ENCODE measurements at places on chromosomes 7 and 10. TPM values are rescaled to one million over a fixed set of nuclear protein-coding genes. Genes with fewer than 3 reads are reported as not detected.

DNA sequence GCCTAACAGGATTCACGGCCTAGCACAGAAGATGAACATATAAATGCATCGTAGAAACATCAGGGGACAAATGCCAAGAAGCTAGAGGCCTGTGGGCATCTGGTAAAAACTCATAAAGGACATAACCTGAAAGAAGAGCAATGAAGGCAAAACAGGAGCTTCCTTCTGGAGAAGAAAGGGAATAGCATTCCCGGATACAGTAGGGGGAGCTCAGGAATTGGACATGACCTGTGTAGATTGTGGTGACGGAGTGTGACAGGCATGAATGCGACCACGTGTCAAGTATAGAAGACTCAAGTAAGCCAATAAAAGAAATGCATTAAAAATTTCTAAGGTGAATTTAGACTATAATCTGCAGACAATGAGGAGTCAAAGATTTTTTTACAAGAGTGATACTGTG lies 270.1 kb downstream of the AGMO start:
- peaks cover 8% of the 10 kb centered on the region for H3K4me1 ChIP-seq
- H3K36me3 ChIP-seq: no peaks in the 10 kb centered on the region
- H3K4me3 ChIP-seq: no peak overlapping the region
- DNase-seq: no peak

- no peak for DNase-seq
- H3K27me3 ChIP-seq: no peaks in the 10 kb centered on the region
- H3K36me3 ChIP-seq: peaks cover 24% of the 10 kb centered on the region
- peaks cover 9% of the 10 kb centered on the region for H3K4me1 ChIP-seq
Observed at GRCh38 chr10:77833225-77833624, 93.3 kb downstream of the DLG5 start.

DNA sequence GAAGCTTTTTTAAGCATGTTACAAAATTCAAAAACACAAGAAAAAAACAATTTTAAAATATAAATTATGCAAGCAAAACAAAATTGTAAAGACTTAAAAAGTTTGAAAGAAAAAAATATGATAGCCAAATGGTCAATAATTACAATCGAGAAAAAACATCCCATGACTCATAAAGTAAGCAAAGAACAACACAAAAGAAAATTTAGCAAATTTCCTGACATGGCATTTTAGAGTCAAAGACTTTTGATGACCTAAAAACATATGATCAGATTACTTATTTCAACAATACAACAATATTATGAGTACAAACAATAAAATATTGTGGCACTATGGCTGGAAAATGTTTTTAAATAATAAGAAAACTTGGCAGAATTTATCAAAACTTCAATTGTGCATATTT lies 312.1 kb upstream of the MEOX2 start:
- no peaks in the 10 kb centered on the region for H3K36me3 ChIP-seq
- no peak overlapping the region for H3K4me3 ChIP-seq
- no peaks in the 10 kb centered on the region for H3K4me1 ChIP-seq
- no peak for DNase-seq

- H3K4me3 ChIP-seq: no peak overlapping the region
- H3K36me3 ChIP-seq: no peaks in the 10 kb centered on the region
- H3K27ac ChIP-seq: peak overlapping the region; percentile 49
- H3K4me1 ChIP-seq: peaks cover 5% of the 10 kb centered on the region
Observed at GRCh38 chr10:132910901-132911785, 31.2 kb downstream of the CFAP46 start.

GRCh38 chr7:78568690-78569089 lies 770.1 kb downstream of the PHTF2 start:
- peaks cover 3% of the 10 kb centered on the region for H3K27me3 ChIP-seq
- no peak for DNase-seq
- no peak overlapping the region for H3K4me3 ChIP-seq
- no peak overlapping the region for H3K27ac ChIP-seq
- peaks cover 1% of the 10 kb centered on the region for H3K4me1 ChIP-seq

DNA sequence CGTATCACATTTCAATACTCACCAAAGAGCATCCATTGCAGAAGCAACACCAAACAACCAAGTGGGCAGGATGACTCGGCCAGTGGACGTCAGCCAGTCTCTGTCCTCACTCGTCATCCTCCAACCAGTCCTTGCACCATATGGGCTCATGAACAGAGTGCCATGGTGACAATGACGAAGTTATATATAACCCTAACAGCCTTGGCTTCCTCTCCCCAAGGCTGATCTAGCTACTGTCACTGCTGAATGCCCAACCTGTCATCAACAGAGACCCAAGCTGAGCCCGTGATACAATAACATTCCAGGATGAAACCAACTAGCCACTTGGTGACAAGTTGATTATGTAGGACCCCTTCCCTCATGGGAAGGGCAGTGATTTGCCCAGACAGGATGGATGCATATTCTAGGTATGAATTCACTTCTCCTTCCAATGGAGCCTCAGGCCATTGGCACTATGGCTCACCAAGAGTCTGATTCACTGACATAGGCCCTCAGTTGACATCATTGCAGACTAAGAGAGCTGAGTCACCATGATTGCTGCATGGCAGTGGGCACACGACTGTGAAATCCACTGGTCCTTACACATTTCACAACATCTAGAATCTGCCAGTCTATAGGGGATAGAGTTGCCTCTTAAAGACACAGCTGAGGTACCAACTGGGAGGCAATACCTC lies 26.3 kb upstream of the PPIF start:
- no peaks in the 10 kb centered on the region for H3K36me3 ChIP-seq
- peaks cover 27% of the 10 kb centered on the region for H3K4me1 ChIP-seq
- no peak for DNase-seq
- no peaks in the 10 kb centered on the region for H3K27me3 ChIP-seq

DNA sequence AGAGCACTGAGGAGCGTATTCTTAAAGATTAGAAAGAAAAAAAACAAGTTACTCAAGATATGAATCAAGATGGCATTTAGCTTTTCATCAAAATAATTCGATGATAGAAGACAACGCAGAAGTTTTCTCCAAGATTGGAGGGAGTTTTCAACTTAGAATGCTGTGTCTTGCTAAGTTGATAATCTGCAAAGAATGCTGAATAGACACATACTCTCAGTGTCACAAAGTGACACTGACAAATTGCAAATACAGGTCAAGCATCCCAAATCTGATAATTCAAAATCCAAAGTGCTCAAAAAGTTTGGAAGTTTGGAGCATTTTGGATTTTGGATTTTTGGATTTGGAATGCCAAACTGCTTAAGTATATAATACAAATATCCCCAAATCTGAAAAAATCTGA lies 243.8 kb downstream of the BBS9 start:
- H3K36me3 ChIP-seq: peaks cover 33% of the 10 kb centered on the region
- H3K4me3 ChIP-seq: no peak overlapping the region
- H3K27ac ChIP-seq: no peak overlapping the region
- no peak for DNase-seq

DNA sequence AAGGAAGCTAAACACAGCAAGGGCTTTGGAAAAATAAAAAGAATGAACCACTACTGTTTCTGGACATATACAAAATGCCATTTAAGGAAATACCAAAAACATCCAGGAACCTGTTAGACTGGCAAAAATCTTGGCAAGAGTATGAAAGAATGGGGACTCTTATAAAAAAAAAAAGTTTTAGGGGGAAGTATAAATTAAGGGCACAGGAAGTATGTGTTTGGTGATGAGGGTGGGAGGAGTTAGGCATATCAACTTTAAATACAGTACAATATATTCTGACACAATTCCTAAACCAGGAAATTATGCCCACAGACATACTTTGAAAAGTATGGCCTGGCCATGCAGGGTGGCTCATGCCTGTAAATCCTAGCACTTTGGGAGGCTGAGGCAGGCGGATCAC lies 74.2 kb downstream of the WAPL start:
- H3K27ac ChIP-seq: no peak overlapping the region
- H3K4me1 ChIP-seq: no peaks in the 10 kb centered on the region
- H3K36me3 ChIP-seq: peaks cover 53% of the 10 kb centered on the region

- H3K27me3 ChIP-seq: no peaks in the 10 kb centered on the region
- no peak overlapping the region for H3K27ac ChIP-seq
- H3K4me1 ChIP-seq: peaks cover 16% of the 10 kb centered on the region
- DNase-seq: no peak
- H3K36me3 ChIP-seq: no peaks in the 10 kb centered on the region
Observed at GRCh38 chr7:26103596-26103995, 48.4 kb upstream of the NFE2L3 start.

DNA sequence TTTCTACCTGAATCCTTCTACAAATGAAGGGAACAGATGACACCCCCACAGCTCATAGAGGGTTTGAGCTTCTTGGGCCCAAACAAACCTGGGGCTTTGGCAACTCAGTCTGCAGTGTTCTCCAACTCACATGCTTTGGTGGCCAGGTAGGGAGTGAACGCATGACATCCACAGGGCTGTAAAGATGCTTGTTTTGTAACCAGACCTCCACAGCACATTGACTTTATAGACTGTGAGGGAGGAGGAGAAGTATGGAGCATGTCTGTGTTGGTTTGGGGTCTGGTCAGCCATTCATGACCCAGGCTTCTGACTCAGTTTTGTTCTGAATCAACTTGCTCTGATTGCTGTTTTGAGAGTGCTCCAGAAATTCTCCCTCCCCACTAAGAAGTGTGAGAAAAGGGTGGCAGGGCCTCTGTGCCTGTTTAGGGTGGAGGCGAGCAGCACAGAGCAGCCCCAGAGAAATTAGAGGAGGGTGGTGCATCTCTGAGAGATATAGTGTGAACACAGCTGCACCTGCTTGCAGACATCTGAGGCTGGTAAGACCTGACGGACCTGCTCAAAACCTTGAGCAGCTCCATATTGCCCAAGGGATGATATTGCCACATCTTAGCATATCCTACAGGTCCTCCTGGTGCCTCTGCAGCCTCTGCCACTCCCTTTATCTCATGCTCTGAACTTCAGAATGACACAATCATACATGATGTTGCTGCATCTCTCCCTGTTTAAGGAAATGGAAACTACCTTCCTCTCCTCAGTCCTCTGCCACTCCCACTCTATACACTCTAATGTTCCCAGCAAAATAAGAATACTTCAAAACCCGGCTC lies 287.7 kb downstream of the ABCA13 start:
- no peaks in the 10 kb centered on the region for H3K4me1 ChIP-seq
- H3K27ac ChIP-seq: peak overlapping the region; percentile 89
- no peak for DNase-seq
- H3K4me3 ChIP-seq: peak overlapping the region; percentile 24

- H3K4me3 ChIP-seq: no peak overlapping the region
- no peaks in the 10 kb centered on the region for H3K27me3 ChIP-seq
- no peak overlapping the region for H3K27ac ChIP-seq
- no peaks in the 10 kb centered on the region for H3K4me1 ChIP-seq
- H3K36me3 ChIP-seq: peaks cover 22% of the 10 kb centered on the region
Observed at GRCh38 chr7:102188746-102189145, 97.9 kb upstream of the SH2B2 start.

DNA sequence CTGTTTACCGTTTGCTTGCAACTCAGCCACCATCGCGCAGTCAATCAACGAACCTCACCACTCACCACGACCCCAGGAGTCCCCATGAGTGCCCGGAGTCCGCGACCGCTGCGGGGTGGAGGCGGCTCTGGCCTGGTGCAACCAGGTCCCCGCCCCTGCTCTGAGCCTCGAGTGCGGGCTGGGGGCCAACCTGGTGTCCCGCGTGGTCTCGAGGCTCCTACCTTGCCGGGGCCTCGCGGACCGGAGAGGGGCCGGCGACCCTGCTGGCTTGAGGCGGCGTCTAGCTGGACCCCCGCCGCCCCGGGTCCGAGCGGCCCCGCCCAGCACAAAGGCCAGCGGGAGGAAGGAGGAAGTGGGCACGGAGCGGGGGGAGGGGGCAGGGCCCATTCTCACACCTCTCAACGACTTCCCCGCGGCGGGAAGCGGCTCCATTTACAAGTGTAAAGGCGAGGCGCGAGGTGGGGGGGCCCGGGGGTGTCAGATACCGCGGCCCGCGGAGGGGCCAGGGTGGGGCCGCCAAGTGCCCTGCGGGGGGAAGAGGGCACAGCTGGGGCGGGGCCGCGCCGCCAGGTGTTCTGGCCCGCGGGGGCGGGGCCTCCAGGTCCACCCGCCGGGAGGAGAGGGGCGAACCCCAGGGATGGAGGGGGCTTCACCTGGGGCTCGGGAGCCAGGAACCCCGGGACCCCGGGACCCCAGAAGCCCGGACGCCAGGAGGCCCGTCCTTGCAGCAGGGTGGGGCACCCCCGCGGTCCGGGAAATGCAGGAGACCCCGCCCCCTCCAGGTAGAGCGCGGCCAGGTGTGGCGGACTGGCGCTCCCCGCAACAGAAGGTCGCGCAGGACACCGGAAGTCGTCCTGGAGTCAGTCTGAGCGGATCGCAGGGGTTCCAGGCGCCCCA lies 8.6 kb downstream of the CTBP2 start:
- H3K4me3 ChIP-seq: peak overlapping the region; percentile 86
- H3K27me3 ChIP-seq: no peaks in the 10 kb centered on the region
- H3K4me1 ChIP-seq: peaks cover 86% of the 10 kb centered on the region
- DNase-seq: no peak

- no peak overlapping the region for H3K27ac ChIP-seq
- no peak overlapping the region for H3K4me3 ChIP-seq
- H3K27me3 ChIP-seq: no peaks in the 10 kb centered on the region
- DNase-seq: no peak
Observed at GRCh38 chr7:67422601-67423000, 426.0 kb downstream of the TYW1 start.

- DNase-seq: no peak
- H3K4me3 ChIP-seq: no peak overlapping the region
- no peaks in the 10 kb centered on the region for H3K36me3 ChIP-seq
- H3K27me3 ChIP-seq: no peaks in the 10 kb centered on the region
Observed at GRCh38 chr7:109179601-109180000, 609.9 kb downstream of the DNAJB9 start.

DNA sequence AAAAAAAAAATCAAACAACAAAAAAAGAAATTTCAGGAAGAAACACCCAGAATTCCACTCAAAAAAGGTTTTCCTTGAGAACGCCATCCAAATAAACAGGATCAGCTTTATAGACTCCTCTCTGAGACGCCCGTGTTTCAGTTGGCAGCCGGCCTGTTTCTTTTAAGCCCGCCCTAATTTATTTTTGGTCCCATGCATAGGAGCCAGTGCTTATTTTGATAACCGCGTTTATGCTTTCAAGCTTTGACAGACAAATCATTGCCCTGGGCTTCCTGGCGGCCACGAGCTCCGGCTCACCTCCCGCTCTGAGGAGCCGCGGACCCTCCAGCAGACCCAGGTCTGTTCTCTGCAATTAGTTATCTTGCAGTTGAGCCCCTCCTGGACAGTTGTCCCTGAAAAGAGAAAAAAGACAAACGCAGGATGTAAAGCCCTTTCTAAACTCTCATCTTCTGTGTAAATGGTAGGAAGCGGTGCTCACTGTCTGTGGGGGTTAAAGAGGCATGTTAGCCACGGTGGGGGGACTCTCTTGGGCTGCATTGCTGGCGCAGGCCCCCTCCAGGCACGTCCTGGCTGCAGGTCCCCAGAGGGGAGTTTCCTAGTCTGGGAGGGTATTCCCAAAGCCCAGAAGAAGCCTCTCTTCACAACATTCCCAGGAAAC lies 22.2 kb upstream of the UNCX start:
- peaks cover 43% of the 10 kb centered on the region for H3K27me3 ChIP-seq
- no peaks in the 10 kb centered on the region for H3K36me3 ChIP-seq
- no peak for DNase-seq
- H3K4me1 ChIP-seq: peaks cover 12% of the 10 kb centered on the region
- H3K27ac ChIP-seq: no peak overlapping the region

GRCh38 chr7:130369110-130369711 lies 11.1 kb upstream of the CPA1 start:
- no peak for DNase-seq
- peaks cover 70% of the 10 kb centered on the region for H3K4me1 ChIP-seq
- H3K36me3 ChIP-seq: peaks cover 3% of the 10 kb centered on the region
- peak overlapping the region; percentile 13 for H3K4me3 ChIP-seq

Gene FAM221A
- 11.7 TPM for total RNA-seq

Gene SMIM30
- total RNA-seq: 48.1 TPM

Gene MYO1G
- total RNA-seq: 0.53 TPM

Gene BTBD16
- total RNA-seq: 0.29 TPM

Gene SH2D4B
- 0.07 TPM for total RNA-seq

All from type B pancreatic cell (in vitro differentiated cells).